ENCODE measurements at places on chromosomes 1 and 21.
A peak's percentile ranks its signal among the peaks of the same experiment; 100 is the strongest.

DNA sequence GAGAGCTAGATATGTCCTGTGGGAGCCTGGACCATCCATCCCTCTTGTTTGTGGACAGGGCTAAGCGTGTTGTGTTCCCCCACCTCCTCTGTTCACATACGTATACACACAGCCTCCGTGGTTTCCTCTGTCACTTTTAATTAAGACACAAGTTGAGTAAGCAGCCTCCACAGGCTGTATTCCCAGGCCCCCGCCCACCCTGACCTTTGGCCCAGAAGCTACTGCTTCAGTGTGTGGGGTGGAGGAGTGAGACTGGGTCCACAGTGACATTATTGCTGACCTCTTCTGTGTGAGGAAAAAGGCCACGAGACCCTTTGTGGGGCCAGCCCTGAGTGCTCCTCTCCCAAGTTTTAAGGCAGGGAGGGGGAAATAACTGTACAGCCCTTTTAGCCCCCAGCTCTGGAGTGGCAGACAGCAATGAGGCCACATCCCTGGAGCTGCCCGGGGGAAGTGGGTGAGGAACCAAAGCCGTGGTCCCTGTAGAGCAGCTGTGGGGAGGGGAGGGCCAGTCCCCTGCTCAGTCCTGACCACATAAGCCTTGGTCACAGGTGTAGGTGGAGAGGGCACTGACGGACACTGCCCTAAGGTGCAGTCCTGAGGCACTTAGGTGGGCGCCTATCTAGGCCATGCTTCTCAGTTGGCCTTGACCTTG lies 4.4 kb downstream of the ELOVL1 start:
- DNase-seq: no peak

DNA sequence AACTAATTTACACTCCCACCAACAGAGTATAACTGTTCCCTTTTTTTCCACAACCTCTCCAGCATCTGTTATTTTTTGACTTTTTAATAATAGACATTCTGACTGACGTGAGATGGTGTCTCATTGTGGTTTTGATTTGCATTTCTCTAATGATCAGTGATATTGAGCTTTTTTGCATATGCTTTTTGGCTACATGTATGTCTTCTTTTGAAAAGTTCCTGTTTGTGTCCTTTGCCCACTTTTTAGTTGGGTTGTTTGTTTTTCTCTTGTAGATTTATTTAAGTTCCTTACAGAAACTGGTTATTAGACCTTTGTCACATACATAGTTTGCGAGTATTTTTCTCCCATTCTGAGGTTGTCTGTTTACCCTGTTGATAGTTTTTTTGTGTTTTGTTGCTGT lies 375.2 kb downstream of the MATN1 start:
- DNase-seq: no peak

DNA sequence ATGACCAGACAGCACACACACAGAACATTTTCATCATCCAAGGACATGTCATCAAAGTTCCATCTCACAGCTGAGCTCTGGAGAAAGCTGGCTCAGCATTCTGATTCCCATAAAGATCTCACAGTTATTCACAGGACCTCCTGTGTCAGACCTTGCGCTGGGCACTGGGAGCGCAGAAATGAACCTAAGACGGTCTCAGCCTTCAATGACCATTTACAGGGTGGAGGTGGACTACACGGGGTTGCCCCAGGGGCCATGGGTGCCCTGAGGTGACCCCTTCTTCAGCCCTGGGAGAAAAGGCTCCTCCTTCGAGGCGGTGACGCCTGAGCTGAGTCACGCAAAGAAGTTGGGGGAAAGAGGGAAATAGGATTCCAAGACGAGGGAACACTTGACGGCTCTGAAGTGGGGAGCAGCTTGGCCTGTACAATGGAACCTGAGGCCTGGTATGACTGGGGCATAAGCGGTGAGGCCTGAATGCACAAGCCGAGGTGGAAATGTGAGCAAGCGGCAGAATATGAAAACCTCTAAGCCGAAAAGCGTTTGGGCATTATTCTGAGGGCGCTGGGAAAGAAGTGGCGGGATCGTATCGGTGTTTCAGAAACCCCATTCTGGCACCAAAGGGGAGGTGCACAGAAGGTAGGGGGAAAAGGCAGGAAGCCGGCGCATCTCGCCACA lies 797 bp downstream of the CC2D1B start:
- DNase-seq: peak; percentile 63

GRCh38 chr1:227922501-227923352 lies 25.0 kb downstream of the WNT9A start:
- DNase-seq: peak; percentile 85

DNA sequence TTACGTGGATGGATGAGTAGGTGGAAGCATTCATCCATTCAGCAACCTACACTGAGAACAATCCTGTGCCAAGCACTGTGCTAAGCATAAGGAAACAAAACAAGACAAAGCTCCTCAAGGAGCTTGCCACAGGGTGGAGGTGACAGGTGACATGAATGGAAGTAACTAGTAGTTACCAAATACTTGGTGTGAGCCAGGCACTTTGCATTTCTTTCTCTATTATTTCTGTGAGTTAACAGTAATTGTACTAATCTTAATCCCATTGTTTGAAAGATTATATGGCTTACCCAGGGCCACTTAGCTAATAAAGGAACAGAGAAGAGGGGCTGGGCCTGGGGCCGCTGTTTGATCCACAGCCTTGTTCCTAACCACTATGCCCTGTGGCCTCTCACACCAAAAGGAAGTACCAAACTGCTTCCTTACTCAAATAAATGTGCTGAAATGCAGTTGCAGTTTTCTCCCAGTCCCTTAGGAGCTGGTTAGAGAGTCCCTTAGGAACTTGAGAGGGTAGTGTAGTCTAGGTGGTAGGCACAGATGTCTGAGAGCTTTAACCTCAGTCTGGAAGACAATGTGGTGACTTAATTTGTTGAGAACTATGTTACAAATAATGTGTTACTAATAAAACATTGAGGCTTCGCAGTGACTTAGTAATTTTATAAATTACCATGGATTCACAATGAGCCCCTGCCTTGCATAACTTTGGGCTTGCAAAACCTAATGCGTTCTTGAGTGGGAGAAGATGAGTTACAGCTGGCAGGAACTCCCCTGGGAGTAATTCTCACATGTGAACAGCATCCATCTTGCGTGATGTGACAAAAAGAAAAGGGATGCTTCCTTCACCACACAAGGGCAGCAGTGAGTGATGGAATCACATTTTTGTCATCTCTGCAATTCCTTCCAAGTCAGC lies 69.8 kb downstream of the MPZL1 start:
- DNase-seq: no peak

GRCh38 chr1:247332623-247333361 lies 1.1 kb upstream of the ZNF496 start:
- peak; percentile 26 for DNase-seq

DNA sequence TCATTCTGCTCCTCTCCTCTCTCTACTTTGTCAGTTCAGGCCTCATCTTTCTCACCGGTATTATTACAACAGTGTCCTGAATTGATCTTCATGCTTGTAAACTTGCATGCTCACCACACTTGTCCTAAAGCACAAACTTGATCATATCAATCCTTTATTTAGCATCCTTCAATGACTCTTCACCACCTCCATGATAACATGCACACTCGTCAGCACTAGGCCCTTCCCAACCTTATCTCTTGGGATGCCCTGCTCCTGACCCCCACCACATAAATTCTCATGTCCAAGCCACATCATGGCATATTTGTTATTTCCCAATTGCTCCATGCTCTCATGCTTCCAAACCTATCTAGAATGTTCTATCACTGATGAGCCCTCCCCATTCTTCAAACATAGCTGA lies 103.1 kb downstream of the ENAH start:
- no peak for DNase-seq

DNA sequence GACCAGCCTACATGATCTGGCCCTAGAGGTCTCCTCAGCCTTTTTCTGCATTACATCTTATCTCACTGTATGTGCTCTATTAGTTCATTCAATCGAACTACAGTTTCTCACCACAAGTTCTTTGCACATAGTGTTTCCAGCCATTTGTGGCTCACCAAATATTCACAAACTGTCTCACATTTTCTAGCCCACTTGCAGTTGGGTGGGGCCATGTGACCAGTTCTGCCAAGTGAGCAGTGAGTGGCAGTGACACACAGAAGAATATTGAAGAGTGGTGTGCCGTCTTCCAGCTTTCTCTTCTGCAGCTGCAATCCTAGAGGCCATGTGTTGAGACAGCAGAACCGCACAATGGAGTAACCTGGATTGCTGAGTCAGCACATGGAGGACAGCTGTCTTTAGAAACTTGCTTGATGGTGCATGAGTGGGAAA lies 103.2 kb upstream of the ZNF644 start:
- no peak for DNase-seq

DNA sequence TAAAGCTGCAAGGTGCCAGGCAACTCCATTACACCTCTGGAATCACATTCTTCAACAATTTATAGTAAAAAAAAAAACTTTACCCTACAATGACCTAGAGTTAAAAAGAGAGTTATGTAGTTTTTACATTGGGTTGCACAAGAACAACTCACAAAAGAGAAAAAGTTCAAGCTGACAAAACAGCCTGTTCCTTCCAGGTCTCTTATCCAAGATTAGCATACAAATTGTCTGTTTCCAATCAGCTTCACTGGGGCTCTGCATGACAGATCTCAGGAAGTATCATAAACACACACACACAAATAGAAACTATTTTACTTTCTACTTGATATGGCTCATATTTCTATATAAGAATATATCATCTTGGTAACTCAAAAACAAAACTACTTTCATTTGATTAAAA lies 154.6 kb downstream of the PCNX2 start:
- no peak for DNase-seq

DNA sequence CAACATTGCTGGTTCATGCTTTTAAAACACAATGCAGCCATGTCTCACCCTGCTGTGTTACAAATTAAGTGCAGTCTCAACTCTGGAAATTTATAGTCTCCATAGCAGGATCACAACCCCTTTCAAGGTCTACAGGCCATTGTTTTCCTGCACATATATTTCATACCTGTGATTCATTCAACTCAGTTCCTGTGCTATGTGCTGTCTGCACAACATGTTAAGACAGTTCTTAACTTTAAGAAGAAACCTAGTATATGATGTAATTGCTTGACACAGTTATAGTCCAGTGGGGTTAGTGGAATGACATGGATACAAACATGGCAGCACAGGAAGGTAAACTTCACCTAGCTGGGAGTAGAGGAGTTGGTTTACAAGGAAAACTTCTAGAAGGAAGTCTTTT lies 106.4 kb downstream of the IFI44 start:
- no peak for DNase-seq

DNA sequence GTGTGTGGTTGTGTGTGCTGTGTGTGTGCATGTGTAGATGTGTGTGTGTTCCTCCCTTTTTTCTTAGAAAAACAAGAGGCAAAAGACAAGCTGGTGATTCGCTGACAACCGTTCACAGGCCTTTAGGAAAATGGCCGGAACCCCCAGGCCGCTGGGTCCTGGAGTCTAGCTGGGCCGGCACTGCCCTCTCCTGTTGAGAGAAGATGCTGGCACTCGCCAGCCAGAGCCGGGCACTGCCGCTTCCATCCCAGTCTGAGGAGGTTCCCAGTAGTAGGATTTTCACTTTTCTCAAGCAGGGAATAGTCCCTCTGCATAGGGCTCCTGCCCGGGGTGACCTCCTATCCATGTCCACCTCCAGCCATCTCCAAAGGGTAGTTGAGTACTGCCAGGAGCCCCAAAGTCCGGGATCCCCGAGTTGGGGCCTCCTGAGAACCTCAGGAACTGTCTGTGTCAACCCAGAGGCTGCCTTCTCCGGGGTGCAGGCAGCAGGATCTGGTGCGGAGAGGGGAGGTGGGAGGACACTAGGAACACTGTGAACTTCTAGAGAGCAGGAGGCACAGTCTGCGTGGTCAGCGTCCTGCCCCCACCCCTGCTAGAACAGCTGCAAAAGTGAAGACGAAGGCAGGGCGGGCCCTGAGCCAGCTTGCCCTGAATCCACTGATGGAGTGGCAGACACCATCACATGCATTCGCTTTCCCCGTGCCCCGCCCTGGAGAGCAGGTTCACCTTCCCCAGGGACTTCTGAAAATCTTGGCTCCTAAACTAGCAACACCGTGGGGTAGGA lies 44.1 kb upstream of the ARHGEF16 start:
- peak; percentile 48 for DNase-seq

DNA sequence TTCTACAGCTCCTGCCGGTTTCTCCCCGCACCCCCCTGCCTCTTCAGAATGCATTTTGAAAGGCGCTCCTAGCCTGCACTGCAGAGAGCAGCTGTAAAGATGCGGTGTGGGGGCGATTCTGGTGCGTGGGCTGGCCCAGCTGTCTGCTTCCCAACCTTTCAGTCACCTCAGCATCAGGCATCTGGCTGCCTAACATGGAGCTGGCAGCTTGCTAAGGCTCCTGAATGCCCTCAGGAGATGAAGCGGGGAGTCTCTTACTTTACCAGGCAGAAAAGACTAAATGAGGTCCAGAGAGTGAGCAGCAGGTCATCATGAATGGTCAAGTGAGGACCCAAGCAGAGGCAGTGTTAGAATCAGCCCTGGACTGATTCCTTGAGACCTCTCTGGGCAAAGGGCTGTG lies 8.7 kb downstream of the IER5 start:
- no peak for DNase-seq

DNA sequence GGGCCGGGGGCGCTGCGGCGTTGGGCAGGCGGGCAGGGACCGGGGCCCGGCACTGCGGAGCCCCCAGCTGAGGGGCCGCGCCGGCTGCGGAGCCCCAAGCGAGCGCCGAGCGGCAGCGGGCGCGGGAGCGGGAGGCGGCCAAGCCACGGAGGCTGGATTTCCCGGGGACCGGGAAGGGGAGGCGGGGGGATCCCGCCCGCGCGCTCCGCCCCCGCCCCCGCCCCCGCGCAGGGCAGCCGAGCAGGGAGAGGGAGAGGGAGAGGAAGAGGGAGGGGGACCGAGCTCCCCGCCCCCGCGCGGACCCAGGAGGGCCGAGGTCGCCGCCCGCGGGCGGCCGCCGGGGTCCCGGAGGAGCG lies at the start of gene DLGAP3:
Gene DLGAP3, minus strand, starts transcription at position 154 of the 356 bp plus-strand sequence. CDS start 24,267 bp downstream, outside the sequence.
- peak; percentile 45 for DNase-seq

- DNase-seq: no peak
Observed at GRCh38 chr1:158155673-158156072, 25.0 kb upstream of the CD1D start.

- DNase-seq: no peak
Observed at GRCh38 chr1:28236656-28237322, 865 bp downstream of the ATP5IF1 start.

- DNase-seq: no peak
Observed at GRCh38 chr1:54619749-54620148, 3.6 kb downstream of the FAM151A start.

DNA sequence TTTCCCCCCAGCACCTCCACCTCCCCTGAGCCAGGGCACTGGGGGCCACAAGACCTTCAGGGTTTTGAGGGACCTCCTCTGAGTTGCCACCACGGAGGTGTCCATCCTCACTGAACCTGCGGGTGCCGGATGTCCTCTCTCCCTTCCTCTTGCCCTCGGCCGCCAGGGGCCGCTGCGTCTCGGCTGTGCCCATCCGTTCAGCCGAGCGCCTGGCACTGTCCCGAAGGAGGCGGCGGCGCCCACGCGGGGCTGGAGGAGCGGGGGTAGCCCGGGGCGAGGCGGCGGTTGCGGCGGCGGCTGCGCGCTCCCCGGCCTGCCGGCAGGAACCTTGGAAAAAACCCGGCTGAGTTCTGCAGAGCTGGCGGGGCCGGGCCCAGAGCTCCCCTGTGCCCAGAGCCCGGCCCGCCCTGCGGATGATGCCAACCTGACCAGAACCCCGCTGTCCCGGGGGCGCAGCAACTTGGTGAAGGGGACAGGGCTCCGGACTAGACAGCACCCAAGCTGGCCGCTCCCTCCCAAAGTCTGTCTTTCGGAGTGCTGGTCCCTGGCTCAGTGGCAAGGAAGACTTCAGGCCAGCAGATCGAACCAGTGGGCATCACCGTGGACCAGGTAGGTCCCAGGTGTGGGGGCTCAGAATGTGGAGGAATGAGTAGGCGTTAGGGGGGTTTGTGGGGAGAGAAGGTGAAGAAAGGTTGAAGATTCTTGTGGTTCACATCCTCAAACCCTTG lies 3.7 kb upstream of the PPM1J start:
- DNase-seq: peak; percentile 42

Measured in DMS79 treated with DMSO at 0.1 percent for 48 hours (cell line).